NCI-H2107 (cell line): ENCODE measurements at places on chromosomes 7 and 10.

DNA sequence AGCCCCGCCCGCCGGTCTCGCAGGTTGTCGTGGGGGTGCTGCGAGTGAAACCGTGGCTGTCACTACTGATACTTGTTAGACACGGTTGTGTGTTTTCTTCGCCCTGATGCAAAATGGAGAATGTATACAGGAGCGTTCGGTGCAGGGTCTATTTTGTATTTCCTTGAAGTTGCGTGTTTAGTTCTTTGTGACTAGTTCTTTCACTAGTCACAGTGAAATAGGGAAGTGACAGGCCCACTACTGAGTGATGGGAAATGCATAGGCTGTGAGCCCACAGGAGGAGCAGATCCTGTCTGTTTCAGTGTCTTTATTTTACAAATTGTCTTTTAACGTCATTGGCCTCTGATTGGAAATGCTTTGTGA is 675 bp downstream of the ABRAXAS2 start:
- no peak for DNase-seq

DNA sequence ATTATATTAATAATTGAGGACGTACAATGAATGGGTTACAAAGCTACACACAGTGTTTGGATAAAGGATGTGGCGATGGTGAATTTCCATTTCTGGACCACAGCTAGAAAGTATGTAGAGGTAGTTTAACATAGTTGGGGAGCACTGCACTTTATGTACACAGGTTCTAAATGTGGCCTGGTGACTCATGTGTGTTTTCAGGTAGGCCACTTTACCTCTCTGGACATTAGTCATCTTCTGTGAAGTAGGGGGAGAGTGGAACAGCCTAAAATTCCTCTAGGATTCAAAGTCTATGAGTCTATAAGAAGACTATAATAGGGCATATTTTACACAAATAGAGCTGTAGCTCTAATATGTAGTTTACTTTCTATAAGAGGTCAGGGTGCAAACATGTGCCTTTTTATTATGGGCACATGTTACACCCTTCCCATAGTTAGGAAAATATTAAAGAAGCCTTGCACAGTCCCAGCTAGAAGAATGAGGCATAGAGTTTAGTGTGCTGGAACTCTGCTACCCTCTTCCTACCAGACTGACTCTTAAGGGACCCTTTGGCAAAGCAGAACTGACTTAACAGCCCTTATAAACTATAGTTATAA is 594.9 kb downstream of the LRMDA start:
- no peak for DNase-seq

DNA sequence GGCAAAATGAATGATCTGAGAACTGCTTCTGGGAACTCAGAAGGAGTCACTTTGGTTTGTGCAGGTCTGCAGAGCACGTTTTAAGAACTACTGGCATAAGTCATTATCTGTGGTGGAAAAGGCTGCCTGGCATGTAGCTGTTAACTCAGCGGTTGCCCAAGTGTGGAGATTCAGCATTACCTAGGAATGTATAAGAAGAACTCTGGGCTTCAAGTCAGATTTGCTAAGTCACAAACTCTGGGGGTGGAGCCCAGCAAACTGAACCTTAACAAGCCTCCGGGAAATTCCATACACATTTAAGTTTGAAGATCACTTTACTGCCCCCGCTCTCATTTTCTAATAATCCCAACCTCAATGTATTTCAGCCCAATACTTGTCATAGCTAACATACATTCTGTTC is 31.1 kb downstream of the PLXDC2 start:
- no peak for DNase-seq

DNA sequence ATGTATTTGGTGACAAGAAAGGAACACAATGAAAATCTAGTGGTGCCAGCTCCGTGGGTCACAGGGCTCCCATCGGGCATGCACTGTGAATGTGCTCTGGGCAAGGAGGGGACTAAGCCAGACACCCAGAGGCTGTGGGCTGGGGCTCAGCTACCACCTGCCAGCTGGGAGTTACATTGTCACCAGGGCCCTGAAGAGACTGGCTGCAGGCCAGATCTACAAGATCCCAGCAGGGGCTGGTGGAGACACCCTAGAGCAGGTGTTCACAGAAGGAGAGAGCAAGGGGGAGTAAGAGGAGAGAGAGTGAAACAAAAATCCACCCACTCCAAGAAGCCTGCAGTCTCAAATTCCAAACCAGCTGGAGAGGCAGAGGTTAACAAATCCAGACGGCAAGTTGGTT is 116.6 kb upstream of the ADCY1 start:
- peak; percentile 82 for DNase-seq

- DNase-seq: no peak
Observed at GRCh38 chr10:17880601-17881000, 71.1 kb upstream of the SLC39A12 start.

DNA sequence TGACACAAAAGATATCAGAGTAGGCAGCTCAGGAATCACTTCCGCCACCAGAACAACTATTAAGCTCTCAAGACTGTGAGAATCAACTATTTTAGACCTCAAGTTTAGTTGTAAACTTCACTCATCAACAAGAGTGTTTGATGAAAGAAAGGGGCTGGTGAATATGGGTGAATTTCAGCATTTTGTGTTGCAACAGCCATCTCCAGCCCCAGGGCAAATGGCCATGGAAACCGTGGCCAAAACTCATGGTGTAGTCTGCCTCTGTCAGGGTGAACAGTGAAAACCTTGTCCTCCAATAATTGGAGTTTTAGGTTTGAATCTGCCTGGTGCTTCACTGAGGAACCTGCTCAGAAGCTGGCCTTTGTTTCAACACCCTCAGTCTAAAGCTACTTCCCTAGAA is 60.0 kb downstream of the POLR1F start:
- DNase-seq: no peak

DNA sequence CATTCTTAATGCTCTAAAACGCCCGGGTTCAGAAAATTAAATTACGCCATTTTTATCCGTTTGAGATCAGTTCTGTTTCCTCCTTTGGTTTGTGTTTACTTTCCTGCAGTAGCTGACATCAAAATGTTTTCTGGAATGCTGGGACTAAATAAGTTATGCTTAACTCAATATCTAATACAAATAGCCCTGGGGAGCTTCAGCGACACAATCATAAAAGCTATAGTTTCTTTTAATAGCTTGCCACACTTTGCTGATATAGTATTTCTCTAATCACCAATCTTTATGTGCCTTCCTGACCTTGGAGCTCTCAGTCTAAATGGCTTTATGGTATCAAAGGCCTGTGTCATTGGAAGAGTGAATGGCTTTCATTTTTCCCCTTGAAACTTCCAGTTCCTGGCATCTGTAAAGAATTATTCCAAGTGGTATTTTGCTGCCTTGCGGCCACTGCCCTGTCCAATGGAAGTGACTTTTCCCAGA is 202.7 kb downstream of the HDAC9 start:
- DNase-seq: no peak

- no peak for DNase-seq
Observed at GRCh38 chr7:116546054-116546453, 21.2 kb downstream of the CAV1 start.

GRCh38 chr10:96646751-96647166 is 59.9 kb upstream of the TM9SF3 start:
- no peak for DNase-seq

DNA sequence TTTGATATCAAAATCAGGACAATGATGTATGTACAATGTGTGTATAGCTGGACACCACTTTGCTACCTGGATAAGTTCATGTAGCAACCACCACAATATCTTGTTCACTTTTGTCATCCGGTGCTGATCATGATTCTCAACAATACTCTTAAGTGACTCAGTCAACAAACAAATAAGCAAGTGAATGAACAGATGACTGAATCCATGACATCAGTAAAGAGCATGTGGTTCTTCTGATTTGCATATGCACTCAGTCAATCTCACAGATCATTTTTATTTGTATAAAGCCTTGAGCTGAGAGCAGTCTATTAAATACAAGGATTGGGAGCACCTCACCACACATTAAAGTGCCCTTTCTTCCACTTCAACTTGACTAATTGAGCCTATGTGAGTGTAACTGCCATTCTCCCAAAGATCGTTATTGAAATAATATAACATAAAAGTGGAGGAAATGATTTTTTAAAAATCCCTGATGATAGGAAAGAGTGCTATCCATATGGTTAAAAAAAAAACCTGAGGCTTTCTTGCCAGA is 69.5 kb downstream of the NPSR1 start:
- no peak for DNase-seq

GRCh38 chr10:86663046-86663345 is 5.3 kb upstream of the LDB3 start:
- no peak for DNase-seq

GRCh38 chr10:24168258-24169170 is 40.4 kb upstream of the KIAA1217 start:
- no peak for DNase-seq

- no peak for DNase-seq
Observed at GRCh38 chr7:66170309-66171231, 34.6 kb upstream of the TPST1 start.

DNA sequence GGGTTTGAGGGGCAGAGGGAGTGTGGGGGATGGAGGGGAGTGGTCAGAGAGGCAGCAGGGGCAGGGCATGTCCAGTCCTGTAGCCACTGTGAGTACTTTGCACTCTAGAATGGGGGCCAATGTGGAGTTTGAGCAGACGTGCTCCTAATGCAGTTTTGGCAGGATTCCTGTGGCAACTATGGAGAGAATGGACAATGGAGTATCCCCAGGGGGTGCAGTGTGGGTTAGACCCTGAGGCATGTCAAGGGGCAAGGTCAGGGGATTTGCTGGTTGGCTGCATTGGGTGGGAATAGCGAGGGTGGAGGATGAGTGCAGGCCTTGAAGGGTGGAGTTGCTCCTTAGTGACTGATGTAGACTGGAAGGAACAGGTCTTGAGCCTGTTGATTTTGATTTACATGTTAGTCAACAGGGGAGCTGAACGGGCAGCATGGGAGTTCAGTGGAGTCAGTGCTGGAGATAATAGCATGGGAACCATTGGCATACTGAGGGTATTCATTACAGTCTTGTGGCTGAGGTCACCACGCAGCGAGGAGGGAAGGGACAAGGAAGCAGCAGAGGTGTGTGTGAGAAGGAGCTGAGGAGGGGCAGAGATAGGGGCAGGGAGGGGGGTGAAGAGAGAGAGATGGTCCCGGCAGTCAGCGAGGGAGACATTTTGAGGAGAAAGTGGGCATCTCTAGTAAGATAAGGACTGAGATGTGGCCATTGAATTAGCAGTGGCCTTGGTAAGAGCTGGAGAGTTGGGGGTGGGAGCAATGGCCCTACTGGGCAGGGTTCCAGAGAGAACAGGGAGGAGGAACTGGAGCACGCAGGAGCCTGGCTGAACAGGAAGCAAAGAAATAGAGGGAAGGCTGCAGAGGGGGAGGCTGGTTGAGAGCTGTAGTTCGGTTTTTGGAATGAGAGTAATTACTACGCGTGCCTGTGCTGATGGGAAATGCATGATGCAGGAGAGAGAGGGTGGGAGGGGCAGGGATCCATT is 112.7 kb downstream of the CCNY start:
- no peak for DNase-seq

- no peak for DNase-seq
Observed at GRCh38 chr10:16941870-16942269, 124.6 kb upstream of the RSU1 start.

DNA sequence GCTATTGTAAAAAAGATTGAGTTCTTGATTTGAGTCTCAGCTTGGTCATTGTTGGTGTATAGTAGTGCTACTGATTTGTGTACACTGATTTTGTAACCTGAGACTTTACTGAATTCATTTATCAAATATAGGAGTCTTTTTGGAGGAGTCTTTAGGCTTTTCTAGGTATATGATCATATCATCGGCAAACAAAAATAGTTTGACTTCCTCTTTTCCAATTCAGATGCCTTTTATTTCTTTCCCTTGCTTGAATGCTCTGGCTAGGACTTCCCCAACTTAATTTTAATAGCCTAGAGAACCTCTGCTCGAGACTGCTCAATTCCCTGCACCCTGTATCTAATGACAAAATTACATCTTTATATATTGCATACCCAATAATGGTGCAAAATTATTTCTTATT is 154.4 kb downstream of the CCDC7 start:
- DNase-seq: no peak

DNA sequence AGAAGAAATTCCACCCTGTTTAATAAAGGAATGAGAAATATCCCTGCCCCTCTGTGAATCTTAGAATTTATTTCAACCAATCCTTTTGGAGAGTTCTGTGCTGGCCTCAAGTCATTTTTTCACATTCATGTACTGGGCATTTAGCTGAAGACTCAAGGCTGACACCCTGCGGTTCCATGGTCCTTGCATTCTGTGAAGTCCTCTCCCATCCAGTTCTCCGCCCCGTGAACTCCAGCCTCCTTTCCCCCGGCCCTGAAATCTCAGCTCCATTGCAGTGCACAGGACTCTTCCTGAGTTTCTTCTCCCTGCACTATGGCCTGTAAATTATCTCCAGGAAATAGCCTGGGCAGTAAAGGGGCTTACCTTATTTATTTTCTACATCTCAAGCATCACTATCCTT is 183.0 kb upstream of the KCND2 start:
- DNase-seq: no peak

DNA sequence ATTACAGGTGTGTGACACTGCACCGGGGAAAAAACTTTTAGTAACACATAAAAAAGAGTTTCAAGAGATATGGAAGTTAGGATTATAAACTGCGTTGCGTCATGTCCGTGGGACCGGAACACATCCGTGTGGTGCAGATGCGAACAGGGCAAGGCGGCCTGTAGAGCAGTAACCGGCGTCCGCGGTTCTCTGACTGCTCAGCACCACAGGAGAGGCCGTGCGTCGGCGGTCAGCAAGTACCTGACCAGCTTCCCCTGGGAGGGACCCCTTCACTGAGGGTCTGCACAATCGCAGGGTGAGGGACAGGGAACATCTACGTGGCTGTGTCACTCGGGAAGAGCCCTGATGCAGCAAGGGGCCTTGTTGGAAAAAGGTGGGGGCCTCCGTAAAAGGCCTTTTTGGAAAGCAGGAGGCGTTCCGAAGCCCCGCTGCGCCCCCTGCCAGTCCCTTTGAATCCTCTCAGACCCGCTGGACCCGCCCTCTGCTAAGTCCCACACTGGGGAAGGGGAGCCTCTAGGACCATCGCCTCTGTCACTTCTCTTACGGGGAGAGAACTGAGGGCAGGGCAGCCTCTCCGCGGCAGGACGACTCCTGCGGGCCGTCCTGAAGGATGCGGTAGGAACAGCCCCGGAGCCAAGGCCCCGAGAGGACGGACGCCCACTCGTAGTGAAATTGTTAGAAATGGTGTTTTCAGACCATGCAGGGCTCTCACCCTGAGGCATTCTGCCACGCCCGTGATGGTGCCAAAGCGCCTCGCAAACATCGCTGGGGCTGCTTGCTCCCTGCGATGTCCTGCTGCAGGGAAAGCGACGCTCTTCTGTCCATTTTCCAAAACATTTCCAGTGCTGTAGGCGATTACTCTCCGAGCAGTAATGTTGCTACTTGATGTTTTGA is 771.6 kb upstream of the COBL start:
- DNase-seq: no peak

- no peak for DNase-seq
Observed at GRCh38 chr10:14068601-14069250, 262.0 kb downstream of the FRMD4A start.

GRCh38 chr7:37107047-37107750 is 341.5 kb downstream of the ELMO1 start:
- no peak for DNase-seq

GRCh38 chr7:122844191-122844988 is 41.9 kb downstream of the CADPS2 start:
- no peak for DNase-seq

- no peak for DNase-seq
Observed at GRCh38 chr7:116971869-116972268, 18.6 kb downstream of the ST7 start.

- no peak for DNase-seq
Observed at GRCh38 chr7:112484671-112485167, 3.9 kb downstream of the LSMEM1 start.
